ENCODE measurements at places on chromosomes 5 and 9.
A peak's percentile ranks its signal among the peaks of the same experiment; 100 is the strongest.

DNA sequence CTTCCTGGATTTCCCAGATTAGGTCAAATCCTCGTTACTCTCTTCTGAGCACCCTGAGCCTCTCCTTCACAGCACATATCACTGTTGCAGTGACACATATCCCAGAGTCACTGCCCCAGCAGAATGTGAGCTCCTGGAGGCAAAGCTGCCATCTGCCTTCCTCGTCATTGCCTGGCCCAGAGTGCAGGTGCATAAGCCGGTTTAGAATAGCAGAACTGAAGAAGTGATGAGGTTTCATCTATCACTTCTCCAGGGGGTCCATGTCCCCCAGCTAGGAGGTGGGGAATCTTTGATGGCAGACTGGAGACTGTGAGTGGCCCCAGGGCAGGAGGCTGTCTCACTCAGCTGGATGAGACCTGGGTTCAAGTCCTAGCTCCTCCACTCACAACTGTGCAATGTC is 25.8 kb downstream of the NIPAL4 start:
- DNase-seq = no peak

GRCh38 chr5:157382996-157383800 is 76.8 kb upstream of the NIPAL4 start:
- DNase-seq = no peak

DNA sequence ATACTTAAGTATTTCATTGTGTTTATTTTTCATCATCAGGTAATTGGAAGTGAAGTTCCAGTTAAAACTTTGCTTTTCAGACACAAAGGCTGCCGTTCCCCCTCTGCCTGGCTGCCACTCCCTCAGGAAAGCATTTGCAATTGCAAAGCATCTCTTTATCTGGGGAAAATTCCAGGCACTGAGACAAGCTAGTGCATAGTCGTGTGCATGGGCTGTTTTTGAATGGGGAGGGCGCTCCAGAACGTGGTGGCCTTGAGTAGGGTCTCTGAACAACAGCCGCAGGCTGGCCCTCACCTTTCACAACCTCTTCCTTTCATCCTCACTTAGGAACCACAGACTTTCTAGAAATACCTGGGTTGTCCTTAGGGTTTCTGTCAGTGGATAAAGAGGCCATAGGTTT is 285.1 kb upstream of the ADAMTS16 start:
- DNase-seq = no peak

DNA sequence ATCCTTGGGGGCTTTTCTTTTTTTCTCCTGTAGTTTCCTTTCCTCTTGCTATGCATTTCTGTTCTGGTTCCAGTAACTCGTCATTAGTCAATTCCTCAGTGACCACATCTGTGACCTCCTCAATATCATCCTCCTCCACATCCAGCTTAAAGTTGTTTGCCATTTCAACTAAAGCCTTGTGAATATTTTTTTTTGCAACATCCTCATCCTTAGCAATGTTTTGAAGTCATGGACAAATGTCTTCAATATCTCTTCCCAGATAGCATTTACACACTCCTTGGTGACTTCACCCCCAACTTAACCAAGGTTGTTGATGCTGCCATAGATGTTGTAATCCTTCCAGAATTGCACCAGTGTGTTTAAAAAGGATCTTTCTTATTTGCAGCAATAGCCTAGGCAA is 14.7 kb upstream of the ADRB2 start:
- no peak for DNase-seq

DNA sequence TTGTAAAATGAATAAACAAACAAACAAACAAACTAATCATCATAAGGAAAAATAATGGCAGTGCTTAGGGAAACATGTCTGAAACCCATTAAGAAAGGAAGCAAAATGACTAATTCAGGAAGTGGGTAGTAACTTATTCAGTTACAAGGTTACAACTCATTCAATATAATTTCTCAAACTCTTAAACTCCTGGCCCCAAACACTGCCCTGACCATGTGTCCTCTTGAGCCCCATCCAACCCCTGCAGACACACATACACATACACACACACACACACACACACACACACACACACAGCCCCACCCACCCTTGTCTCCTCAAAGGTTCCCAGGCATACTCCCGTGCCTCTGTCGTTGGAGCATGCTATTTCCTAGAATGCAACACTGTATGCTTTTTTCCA is 193.9 kb downstream of the SEC61B start:
- DNase-seq = no peak

GRCh38 chr5:90135779-90136378 is 273.7 kb downstream of the CETN3 start:
- DNase-seq = no peak

- no peak for DNase-seq
Measured at GRCh38 chr5:80150731-80151130, 105.1 kb downstream of the SERINC5 start.

DNA sequence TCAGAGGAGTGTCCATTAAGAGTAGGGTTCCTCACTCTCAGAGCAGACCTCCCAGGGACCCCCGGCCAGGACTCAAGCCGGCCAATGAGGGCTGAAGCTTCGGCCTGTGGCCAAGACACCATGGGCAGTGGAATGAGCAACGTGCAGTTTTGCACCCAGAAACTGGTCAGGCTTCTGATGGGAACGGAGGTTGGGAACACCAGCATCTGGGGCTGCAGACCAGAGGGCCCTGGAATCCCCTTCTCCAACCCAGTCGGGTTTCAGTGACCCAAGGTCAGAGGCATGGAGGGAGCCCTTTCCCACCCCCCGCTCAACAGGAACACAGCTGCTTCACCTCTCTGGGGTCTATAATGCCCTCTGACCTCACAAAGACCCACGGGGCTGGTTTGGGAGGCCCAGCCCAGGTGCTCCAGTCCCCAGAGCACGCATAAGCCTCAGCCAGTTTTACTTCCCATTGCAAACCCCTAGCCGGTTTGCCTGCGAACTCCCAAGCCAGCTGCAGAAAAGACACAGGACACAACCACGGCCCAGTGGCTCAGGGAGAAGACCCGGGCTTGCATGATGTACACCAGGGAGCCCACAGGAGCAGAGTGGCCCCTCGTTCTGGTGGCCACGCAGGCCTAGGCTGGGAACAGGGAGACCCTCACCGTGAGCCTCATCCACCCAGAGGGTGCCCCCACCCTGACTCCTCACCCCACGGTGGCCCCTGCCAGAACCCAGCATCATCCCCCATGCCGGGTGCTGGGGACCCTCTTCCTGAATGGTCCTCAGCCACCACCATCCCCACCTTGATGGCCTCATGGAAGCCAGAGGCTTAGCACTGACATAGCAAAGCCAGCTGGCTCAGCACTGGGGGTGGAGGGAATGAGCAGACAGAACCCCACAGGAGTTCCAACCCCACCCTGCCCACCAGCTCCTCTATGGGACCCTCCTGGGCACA is 30.6 kb downstream of the VAV2 start:
- DNase-seq = no peak

GRCh38 chr9:5857928-5858327 is 25.0 kb upstream of the ERMP1 start:
- DNase-seq = peak; percentile 71

GRCh38 chr5:133196441-133197085 is 144.8 kb downstream of the HSPA4 start:
- DNase-seq = no peak

DNA sequence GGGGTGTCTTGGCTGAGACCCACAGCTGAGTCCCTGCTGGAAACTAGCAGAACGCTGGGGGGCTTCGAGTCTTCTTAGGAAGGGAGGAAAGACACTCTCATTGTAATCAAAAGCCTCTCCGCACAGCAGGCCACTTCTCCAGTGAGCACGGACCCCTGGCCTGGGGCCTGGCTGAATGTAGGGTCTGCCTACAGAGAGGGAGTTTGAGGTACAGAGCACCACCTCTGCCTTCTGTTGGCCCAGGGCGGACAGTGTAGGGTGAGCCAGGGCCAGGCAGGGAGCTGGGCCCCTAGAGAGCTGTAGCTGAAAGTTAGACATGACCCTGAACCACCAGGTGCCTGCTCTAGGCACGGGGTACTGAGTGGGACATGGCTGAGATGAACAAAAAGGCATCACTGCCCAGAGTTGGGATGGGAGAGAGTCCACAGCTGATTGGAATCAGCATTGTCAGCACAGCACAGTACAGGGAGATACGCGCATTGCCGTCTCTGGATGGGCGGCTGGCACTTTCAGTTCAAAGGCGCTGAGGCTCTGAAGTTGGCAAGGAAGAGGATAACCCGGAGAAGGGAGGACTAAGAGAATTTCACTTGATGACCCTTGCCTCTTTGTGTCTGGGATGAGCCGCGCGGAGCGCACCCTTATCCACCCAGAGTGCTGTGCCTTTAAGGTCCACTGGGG is 363 bp upstream of the SLC25A48 start:
- no peak for DNase-seq

- no peak for DNase-seq
Measured at GRCh38 chr9:113705928-113706519, 170.1 kb upstream of the ZNF618 start.

Data from GDM1 (cell line).